ENCODE measurements at places on chromosomes 16 and 17.

GRCh38 chr16:8572919-8573724 is 17.2 kb downstream of the TMEM114 start:
- no peak for DNase-seq

DNA sequence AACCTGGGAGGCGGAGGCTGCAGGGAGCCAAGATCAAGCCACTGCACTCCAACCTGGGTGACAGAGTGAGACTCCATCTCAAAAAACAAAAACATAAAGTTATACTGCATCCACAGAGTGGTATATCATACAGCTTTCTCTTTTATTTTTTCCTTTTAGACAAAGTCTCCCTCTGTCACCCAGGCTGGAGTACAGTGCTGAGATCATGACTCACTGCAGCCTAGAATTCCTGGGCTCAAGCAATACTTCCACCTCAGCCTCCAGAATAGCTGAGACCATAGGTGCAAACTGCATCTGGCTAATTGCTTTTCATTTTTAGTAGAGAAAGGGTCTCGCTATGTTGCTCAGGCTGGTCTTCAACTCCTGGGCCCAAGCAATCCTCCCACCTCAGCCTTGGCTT is 10.0 kb upstream of the COPRS start:
- DNase-seq: no peak

DNA sequence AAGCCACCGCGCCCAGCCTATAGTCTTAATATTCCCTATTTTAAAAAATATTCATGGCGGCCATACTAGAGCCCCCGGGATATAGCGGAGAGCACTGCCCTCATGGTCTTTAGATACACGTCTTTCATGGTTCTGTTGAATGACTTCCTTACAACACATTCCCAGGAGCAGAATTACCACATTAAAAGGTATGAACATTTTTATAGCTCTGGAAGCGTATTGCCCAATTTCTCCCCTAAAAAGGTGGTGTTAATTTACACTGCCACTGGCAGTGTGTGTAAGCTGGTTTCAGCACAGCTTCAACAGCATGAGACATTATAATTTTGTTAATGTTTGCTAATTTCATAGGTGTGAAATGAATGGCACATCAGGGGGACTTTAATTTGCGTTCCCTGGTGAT is 19.0 kb downstream of the C17orf100 start:
- no peak for DNase-seq

DNA sequence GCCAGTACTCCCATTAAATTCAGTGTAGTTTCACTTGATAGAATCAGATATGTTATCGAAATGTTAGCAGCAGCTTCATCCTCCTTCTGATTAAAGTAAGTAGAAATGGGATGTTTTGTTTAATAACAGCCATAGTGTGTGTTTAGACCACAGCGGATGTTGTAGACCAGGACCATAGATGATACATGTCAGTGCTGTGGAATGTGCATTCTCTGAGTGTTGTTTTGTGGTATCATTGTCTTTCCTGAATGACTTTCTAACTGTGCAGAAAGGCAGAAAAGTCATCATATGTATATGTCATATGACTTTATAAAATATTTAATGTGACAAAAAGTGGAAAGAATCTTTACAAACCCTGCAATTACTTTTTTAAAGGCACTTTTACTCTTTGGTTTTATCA is 55.6 kb downstream of the CYLD start:
- no peak for DNase-seq

DNA sequence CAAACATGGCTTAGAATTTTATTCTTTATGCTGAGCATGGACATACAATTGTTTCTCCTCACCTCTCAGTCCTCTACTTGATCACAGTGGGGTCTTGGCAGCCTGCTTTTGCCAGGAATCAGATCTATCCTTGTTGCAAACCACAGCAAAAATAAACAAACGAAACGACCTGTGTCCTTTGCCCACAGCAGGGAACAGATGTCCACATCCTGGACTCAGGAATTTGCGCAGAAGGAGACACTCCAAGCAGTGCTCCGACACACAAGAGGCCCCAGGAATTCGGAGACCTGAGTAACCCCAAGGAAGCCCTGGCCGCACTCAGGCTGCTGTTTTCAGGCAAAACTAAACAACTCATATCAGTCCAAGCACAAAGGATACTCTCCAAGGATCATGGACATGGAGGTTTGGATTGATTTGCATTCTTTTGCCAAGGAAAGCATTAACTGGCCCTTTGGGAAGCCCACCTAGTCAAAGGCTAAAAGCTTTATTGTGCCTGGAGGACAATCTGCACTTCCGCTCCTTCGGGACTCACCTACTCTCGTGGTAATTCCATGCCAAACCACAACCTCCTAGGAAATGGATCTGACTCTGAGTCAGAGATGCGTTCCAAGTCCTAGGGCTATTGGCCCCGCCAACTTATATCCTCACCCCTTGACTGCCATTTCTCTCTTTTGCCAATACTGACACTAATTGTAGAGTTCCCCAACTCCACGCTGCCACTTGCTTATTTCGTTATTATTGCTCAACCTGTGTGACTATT is 271.1 kb upstream of the CDH11 start:
- no peak for DNase-seq

DNA sequence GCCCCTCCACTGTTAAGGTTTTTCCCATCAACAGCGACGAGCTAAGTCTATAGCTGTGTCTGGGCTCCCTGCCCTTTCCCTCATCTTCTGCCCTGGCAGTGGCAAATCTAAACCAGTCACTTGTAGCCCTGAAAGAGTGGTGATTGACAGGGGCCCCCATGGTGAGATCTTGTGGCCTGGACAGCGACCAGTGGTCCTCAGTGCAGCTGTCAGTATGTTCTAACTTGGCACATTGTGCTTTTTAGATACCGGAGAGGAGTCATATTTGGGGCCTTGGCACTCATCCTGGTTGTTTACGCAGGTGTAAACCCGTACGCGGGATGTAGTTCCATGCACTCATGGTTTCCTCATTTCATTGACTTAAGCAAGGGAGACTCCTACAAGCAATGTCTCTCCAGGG is 57.5 kb upstream of the ARHGAP44 start:
- peak; percentile 71 for DNase-seq

GRCh38 chr17:80836971-80837481 is 154.6 kb upstream of the CHMP6 start:
- DNase-seq: no peak

DNA sequence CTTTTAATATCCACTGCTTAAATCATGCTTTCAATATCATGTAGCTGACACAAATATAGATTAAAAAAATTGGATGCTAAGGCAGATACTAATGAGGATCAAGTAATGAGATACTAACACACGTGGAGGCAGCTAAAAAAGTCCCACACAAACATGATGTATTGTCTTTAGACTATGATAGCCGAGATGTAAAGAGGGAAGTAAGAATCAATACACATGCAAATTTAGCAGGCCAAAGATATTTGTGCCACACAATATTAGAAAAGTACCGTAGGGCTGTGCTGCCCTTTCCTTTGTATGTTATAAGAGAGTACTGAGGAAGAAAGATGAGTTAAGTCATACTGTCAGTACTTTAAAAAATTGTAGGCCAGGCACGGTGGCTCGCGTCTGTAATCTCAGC is 51.4 kb upstream of the STAC2 start:
- DNase-seq: no peak

DNA sequence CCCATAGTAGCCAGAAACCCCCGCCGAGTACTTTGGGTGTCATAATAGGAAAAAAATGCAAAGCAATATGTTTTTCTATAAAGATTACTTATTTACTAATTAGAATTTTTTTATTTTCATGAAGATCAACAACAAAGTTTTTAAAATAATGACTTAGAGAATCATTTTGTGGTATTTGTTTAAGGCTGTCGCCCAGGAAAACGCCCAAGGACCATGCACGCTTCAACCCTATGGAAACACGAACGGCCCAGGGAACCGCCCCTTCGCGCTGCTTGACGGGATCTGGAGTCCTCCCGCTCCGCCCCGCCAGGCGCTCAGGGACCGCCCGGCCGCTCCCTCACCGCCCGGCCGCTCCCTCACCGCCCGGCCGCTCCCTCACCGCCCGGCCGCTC is 408 bp upstream of the KPNA2 start:
- DNase-seq: peak; percentile 96

GRCh38 chr17:72307836-72308235 is 187.0 kb downstream of the SOX9 start:
- no peak for DNase-seq

DNA sequence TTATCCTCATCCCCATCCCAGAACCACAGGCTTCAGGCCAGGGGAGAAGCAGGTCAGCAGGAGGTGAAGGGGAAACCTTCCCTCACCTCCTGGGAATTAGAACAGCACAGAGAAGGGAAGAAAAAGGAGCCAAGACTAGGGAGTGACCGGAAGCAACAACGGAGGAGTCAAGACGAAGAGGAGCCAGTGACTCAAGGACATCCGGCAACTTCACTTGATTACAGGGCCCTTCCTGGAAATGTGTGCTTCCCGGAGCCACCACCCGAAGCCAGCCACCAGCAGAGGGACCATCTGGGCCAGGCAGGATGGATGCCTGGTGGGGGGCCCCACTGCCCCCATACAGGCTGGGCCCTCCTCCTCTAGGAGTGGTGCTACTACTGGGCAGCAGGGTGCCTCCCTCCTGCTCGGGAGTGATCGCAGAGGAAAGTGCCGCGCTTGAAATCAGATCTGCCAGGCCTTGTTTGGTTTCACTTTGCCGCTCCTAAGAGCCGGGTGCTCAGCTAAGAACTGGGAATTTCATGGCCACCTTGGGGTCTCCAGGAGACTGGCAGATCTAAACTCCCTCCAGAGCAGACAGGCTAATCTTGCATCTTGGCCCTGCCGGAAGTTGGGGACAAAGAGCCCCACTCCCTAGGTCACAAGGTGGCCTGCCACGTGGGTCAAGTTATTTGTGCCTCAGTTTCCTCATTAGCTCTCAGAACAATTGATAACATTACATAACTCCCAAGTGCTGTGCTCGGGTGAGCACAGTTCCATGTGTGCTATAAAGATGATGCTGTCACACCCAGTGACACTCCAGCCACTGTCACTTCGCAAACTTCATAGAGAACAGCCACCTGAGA is 6.6 kb downstream of the CDC42EP4 start:
- peak; percentile 68 for DNase-seq

DNA sequence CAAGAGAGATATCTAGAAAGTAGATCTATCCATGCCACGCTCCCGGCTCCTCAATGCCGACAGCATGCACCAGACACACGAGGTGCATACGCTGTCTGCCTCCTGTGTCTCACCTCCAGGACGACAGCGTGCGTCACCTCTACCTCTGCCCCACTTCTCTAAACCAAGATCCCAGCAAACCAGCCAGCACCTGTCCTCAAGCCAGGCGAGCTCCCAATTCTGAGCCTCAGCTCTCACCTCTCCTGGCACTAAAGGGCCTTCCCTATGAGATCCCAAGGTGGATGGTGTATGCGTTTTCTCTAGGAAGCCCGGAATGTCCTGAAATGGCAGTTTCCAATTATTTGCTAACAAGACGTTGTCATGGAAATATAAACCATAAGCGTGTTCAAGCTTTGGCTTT is 36.2 kb upstream of the RCVRN start:
- DNase-seq: peak; percentile 4

GRCh38 chr17:64504769-64505339 is 1.2 kb downstream of the DDX5 start:
- DNase-seq: no peak

DNA sequence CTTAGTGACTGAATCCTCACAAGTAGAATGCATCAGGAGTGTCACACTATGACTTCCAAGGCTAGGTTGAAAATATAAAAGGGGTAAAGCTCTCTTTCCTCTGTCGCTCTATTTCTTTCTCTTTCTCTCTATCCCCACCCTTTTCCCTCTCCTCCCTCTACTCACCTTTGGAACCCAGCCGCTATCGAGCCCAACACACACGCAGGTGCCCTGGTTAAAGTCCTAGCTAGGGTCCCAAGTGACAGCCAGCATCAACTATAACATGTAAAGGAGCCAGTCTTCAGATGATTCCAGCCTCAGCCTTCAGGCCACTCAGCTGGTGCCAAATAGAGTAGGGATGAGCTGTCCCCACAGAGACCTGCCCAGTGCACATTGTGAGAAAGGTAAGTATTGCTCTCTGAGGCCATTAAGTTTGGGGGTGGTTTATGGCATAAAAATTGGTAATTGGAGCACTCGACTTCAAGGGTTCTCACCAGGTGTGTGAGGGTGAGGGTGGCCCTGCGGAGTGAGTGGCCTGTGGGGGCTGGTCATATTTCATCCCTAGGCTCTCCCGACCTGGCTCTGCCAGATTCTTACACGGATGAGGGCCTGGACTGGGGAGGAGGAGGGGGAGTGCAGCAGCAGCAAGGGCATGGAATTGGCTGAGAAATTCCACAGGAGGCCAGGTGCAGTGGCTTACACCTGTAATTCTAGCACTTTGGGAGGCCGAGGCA is 14.9 kb upstream of the C16orf54 start:
- no peak for DNase-seq

GRCh38 chr16:50808929-50809538 is 67.1 kb downstream of the CYLD start:
- DNase-seq: no peak

- no peak for DNase-seq
Observed at GRCh38 chr17:14303343-14304221, 2.7 kb downstream of the HS3ST3B1 start.

GRCh38 chr17:27756467-27757371 is 43.6 kb downstream of the NOS2 start:
- DNase-seq: no peak

GRCh38 chr17:47992216-47992615 is 21.3 kb downstream of the CDK5RAP3 start:
- no peak for DNase-seq

DNA sequence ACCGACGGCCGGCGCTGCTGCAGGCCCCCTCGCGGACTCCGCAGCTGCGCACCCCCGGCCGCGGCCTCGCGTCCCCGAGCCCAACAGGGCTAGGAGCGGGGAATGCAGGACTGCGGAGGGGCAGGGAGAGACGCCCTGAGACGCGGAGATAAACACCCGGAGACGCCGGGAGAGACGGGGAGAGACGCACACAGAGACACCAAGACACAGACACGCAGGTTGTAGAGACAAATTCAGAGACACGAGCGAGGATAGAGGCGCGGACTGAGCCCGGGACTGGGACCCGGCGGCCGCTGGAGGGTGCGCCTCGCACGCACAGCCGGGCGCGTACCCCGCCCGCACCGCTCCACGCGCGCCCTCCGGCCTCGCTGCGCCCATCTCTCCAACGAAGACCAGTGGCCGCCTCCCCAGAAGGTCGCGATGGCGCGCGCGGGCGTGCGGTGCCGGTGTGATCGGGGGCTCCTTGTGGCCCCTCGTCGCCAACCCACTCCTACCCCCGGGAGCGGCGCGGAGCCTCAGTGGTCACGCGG is 902 bp downstream of the STAC2 start:
- DNase-seq: no peak

- DNase-seq: no peak
Observed at GRCh38 chr17:29252101-29252791, 5.6 kb downstream of the CRYBA1 start.
